Ovary (tissue), 10 donors: ENCODE measurements at places on chromosomes 2 and 18.

GRCh38 chr2:206392118-206392517, 51.2 kb upstream of the ADAM23 start:
- no peak for DNase-seq

GRCh38 chr2:140891614-140892212, 1239.1 kb downstream of the LRP1B start:
- no peak for DNase-seq

- no peak for DNase-seq
Measured at GRCh38 chr2:240377366-240377765, 58.1 kb upstream of the GPC1 start.

DNA sequence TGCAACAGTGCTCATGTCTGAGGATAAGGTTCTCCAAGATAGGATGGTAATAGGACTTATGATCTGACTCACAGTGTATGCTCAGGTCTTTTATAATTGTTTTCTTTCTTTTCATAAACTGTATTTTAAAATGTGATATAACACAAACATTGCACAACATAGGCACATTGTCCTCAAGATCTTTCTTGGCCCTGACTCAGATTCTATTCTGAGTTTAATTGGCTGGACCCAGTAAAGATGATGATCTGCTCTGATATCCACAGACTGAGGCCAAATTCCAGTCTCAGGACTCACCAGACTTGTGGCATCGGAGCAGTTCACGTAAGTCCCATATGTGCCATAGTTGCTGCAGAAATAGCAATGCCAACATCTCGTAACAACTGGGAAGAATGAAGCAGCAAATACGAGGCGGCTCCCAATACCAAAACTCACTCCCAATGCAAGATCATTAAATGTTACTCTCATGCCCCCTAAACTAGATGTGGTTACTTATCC, 448.9 kb upstream of the SLC14A2 start:
- no peak for DNase-seq

GRCh38 chr2:135590619-135591260, 59.5 kb downstream of the R3HDM1 start:
- DNase-seq: no peak

GRCh38 chr2:213243189-213244044, 40.8 kb upstream of the SPAG16 start:
- DNase-seq: no peak

GRCh38 chr2:148067801-148068200, 46.9 kb downstream of the MBD5 start:
- DNase-seq: no peak

- DNase-seq: no peak
Measured at GRCh38 chr2:209526561-209526960, 102.7 kb downstream of the MAP2 start.

GRCh38 chr2:231521-232185, 32.2 kb downstream of the SH3YL1 start:
- no peak for DNase-seq

- DNase-seq: peak; percentile 28
Measured at GRCh38 chr18:48800876-48801727, 149.7 kb downstream of the SMAD7 start.

- DNase-seq: no peak
Measured at GRCh38 chr2:74577448-74577847, 22.9 kb downstream of the DOK1 start.

GRCh38 chr2:226669905-226670304, 129.7 kb downstream of the IRS1 start:
- no peak for DNase-seq
